ENCODE measurements at places on chromosomes 6 and 20.

GRCh38 chr20:25336561-25337422 lies 53.8 kb downstream of the ABHD12 start:
- no peak for DNase-seq

DNA sequence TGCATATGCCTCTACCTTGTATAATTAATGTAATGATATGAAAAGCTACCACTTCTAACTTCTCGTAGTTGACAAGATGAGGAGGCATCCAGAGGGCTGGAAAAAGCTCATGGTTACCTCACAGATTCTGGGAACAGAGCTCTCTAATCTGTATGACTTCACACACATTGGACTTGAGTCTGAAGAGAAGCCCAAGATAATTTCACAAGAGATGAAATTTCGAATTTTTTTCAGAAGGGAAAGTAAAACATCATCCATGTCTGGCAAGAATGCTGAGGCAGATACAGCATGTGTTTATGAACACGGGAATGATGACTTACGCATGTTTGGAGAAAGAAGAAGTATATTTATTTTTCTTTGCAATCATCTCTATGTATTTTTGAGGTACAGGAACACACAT lies 141.8 kb upstream of the TENT5A start:
- DNase-seq, result no peak

DNA sequence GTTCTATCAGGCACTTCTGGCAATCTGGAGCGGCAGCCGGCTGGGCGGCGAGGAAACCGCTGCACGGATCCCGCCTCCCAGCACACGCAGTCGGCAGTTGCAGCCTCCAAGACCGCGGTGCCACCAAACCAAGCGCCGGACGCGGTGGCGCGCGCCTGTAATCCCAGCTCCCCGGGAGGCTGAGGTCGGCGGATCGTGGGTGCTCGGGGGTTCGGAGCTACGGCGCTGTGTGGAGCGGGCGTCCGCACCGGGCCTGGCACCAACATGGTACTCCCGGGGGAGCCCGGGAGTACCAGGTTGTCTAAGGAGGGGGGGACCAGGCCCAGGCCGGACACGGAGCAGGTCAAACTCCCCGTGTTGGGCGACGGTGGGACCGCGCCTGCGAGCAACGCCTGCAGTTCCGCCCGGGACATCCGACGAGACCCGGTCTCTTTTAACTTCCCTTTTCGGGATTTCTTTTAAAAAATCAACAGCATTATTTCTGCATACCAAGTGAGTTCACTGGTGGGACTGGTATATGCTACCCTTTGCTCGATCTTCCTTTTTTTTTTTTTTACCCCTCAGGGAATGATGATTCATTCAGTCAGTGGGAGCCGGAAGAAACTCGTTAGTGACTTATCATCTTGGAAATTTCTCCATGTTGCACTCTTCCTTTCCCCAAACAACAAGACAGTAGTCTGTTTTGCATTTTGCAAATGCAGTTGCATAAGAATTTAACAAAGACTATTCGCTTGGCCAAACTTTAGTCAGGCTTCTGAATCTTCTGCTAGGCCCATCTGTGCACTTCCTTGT lies 27.6 kb downstream of the ZNF311 start:
- no peak for DNase-seq

GRCh38 chr20:8145246-8146168 lies 13.4 kb downstream of the PLCB1 start:
- DNase-seq, result no peak

- no peak for DNase-seq
These were observed 73.6 kb upstream of the ADTRP start for GRCh38 chr6:11852061-11852651.

DNA sequence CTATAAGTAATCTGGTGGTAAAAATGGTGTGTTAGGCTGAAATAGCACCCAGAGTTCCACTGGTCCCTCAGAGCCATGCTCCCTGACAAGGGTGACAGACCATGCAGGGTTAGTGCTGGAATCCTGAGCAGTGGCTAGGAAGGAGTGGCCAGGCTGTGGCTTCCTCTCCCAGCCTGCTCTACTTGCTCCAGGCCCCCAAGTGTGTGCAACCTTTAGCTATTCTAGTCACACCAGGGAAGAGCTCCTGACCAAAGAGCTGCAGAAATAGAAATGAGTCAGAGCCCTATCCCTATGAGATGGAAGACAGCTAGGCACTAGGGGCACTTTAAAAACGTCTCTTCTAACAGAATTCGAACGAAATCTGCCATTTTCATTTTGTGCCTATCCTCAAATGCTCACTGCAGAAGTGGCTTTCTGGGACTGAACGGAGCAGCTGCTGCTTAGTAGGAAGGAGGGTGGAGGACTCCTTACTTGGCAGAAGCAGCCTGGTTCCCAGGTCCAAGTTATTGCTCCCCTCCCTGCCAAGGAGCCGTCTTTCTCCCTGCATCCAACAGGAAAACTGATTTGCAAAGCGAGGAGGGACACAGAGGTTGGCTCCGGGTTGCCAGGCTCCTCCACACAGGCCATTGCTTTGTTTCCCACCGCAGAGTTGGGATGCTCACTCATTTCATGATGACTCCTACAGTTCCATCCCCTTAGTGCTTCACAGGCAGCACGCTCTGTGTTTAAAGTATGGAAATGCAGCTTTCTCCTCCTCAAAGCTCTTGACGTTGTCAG lies 754.5 kb downstream of the C6orf118 start:
- no peak for DNase-seq

DNA sequence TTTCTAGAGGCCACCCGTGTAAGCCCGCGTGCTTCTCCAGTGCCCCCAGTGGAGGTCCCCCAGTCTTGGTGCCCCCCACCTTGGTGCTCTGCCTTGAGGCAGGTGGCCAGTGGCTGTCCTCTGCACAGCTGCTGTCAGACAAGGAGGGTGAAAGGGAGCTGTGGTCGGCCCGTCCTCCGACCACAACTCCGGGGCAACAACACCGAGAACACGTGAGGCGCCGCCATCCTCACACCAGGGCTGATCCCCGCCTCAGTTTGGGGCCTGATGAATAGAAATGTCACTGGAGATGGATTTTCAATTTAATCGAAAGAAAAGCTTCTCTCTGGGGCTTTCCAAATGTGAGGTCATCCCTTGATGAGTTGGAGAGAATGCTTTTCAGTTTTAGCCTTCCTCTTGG lies 304.6 kb downstream of the CDH4 start:
- no peak for DNase-seq

DNA sequence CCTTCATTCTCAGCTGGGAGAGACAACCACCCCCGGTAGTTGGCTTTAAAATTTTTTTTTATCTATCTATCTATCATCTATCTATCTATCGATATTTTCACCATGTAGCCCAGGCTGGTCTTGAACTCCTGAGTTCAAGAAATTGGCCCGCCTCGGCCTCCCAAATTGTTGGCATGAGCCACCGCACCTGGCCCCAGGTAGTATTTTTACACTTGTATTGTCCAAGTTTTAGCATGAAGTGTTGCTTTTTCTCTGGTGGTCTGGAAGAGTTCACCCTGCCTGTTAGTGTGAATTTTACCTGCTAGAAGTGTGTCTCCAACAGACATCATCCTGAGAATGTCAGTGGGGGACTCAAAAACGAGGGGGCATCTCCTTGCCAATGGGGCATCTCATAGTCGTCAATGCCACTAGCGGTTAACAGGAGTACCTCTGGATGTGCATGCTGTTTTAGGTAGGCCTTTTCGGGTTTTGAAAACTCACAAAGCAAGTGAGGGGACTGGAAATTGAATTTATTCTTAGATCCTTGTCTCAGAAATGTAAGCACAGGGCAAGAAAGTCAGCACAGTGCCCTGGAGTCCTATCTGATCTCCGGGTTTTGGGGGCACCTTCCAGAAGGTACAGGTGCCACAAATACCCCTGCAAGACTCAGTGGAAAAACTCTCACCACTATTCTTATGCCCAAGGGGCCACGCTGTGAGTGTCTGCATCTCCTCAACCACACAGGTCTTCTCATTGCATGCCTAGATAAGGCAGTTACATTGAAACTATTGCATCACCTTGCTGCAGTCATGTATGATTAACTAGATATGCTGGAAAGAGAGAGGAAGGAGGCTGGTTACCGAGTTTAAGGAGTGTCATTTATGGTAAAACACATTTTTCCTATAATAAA lies 37.1 kb downstream of the TNFAIP3 start:
- DNase-seq, result no peak

GRCh38 chr20:54131675-54132611 lies 41.8 kb downstream of the CYP24A1 start:
- no peak for DNase-seq

- no peak for DNase-seq
These were observed 74.7 kb downstream of the MRPL14 start for GRCh38 chr6:44052419-44053023.

DNA sequence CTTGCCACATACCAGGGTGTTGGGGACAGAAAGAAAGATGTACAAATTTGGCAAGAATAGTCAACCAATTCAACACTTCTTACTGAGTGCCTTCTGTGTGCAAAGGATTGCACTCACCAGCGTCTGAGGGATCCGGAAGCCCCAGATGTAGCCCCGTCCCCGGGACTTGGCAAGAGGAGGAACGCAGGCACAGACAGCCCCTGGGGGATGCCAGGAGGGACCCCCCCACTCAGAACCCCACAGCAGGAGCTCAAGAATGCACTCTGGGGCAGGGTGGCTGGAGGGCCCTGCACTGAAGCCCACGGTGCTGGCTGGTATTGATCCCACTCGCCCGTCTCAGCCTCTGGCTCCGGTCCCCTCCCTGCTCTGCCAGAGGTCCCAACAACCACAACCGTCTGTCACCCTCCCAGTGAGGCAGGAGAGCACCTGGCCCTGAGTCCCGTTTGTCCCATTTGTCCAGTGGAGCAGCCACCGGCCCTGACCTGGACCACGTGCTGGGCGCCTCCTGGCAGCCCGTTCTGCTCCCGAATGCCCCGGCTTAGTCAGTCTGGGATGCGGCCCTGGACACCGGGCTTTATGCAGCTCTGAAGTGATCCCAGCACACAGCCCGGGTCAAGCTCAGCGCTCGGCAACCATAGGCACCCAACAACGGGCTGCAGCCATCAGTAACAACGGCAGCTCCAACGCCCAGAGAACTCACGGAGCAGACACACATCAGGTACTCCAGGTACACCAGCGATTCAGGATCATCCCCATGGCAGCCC lies 128.7 kb downstream of the DLL1 start:
- DNase-seq, result no peak

GRCh38 chr6:17469006-17469832 lies 75.8 kb downstream of the CAP2 start:
- DNase-seq, result no peak

DNA sequence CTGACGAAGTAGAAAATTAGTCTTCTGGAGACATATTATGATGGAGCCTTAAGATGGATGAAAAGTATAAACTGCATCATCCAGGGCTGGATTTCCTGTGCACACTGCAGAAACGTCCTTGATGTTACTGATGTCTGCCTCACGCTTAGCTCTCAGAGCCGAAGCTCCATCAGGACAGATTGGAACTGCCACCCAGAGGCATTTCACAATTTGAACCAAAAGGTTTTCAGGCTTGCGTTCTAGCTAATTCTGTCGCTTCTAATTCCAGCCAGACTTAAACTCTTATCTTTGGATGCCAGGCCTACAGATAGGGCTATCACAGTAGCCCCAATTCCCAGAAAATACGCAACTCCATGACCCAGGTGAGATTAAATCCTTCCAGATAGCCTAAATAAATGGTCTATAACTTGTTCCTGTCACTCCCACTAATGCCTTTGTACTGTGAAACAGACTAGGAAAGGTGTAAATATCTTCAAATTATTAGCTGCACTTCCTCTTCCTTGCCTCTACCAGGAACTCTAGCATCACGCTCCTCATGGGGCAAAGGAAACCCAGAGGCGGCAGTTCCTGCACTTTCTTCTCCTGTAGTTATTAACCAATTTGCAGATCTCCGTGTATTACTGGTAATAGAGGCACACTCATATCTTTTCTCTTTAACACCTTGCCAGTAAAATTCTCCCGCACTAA lies 634.6 kb downstream of the PRKN start:
- DNase-seq, result no peak

- no peak for DNase-seq
These were observed 10.4 kb upstream of the ZNFX1 start for GRCh38 chr20:49288250-49288751.

- no peak for DNase-seq
These were observed 11.5 kb upstream of the IL20RA start for GRCh38 chr6:137056121-137056880.

DNA sequence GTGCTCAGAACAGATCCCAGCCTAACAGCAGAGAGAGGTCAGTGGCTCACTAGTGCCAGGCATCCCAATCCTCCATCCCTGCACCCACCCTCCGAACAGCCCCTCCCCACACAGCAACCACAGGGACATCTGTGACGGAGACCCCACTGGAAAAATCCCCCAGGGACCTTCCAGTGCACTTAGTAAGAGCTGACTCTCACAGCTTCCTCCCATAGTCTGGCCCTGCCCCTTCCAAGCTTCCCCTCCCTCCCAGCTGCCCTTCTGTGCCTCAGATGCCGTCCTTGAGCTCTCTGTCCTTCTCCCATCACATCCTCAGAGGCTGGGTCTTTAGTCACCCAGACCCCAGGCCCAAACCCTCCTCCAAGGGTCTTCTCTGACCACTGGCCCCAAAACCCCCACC lies 9.7 kb upstream of the THBS2 start:
- DNase-seq, result no peak

DNA sequence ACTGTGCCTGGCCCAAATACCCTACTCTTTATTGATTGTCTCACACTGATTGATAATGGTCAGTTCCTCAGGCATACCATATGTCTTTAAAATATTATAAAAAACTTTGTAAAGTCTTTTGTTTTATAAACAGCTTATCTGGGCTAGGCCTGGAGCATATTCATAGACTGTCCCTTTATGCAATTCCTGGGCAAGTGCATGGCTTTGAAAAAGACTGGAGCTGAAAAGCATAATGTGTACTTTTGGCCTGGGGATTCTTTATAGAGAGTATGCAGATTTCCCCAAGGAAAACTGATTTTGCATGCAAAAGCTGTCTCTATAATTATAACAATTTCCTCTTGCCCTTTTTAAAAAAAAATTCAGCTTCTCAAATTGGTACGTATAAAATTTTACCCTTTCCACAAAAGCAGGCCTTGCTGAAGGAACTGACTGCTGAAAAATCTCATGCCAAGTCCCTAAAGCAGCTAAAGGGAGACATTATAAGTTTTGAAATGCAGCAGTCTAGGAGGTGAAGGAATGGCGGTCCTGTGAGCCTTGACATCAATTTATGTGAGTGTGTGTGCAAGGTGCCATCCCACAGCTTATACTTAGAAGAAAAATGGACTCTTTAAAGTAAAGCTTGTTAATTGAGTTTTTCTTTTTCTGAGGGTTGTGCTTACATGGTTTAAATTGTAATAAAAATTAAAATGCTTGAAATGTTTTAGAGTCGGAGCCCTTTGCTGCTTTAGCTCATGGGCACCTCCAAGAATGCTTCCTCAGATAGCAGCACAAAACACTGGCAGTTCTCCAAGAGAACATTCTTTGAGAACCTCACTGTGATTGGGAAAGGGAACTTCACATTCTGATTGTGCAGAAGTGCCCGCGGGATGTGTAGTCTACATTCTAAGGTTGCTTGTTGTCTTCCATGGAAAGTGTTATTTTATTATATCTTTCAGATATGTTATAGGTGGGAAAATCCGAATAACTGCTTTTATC lies 43.9 kb downstream of the PLCB4 start:
- no peak for DNase-seq

DNA sequence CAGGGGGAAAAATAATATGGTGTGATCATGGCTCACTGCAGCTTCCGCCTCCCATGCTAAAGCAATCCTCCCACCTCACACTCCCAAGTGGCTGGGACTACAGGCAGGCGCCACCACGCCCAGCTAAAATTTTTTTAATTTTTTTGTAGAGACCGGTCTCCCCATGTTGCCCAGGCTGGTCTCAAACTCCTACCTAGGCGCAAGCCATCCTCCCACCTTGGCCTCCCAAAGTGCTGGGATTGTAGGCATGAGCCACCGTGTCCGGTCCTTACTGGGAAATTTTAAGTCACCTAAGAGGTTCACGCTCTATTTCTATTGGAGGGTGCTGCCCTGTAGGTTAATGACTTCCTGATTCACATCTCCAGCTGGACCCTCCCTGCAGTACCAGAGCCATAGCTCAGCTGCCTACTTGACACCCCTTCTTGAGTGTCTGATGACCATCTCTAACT lies 626 bp upstream of the CDK5RAP1 start:
- no peak for DNase-seq
